NCI-H526 (cell line): ENCODE measurements at places on chromosomes 3 and 15.
A peak's percentile ranks its signal among the peaks of the same experiment; 100 is the strongest.

GRCh38 chr3:126036056-126036549 is 47.8 kb downstream of the SLC41A3 start:
- DNase-seq: no peak

DNA sequence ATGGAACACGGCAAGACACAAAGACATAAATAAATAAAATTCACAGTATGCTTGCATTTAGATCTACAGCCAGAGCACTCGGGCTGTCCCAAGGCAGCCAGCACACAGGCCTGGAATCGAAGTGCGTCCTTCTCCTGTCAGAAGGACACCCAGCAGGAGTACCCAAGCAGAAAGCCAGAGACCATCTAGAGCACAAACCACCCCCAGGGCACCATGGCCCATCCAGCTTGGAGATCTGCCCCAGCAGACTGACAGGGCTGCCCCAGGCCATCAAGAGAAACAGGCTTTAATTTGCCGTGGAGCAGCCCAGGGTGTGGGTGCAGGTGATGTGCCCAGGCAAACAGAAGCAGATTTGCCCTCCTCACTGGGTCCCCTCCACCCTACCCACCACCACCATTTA is 7.8 kb upstream of the SPATA12 start:
- DNase-seq: no peak

DNA sequence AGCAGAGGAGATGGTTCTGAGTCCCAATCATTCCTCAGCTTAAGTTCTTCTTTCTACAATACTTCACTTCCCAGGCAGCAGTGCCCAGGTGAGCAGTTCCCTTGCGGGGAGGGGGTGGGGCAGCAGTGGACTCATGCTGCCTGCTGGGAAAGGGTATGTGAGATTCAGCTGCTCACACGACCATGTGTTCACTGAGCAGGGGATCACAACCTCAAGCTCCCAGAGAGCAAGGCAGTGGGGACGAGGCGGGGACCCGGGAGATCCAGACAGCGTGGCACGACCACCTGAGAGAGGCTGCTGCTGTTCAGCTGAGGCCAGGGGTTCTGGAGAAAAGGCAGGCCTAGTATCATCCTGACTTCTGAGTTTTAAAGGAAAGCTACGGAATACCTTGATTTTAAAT is 166.6 kb downstream of the XXYLT1 start:
- DNase-seq: no peak

DNA sequence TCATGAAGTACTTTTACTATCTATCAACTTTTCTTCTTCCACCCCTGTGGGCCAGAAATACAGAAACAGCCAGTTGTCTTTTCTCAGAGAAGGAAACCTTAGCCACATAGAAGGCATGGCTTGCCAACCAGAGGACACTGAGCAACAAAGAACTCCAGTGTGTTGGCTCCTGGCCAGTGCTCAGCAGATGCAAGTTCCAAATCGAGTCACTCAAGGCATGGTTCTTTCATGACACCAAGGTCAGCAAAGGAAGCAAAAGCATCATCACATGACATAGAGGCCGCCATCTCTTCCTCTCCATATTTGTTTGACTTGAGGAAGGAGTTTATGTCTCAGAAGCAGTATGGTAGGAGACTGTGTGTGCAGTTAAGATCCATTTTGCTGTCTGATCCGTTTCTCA is 92.2 kb downstream of the MYLK start:
- no peak for DNase-seq

GRCh38 chr3:192207651-192208050 is 519.7 kb downstream of the FGF12 start:
- DNase-seq: no peak

- no peak for DNase-seq
Measured at GRCh38 chr15:99132122-99132521, 27.2 kb downstream of the SYNM start.

GRCh38 chr15:68791431-68792283 is 29.0 kb downstream of the ANP32A start:
- no peak for DNase-seq

GRCh38 chr15:74780523-74781430 is 1.1 kb upstream of the CSK start:
- no peak for DNase-seq

- no peak for DNase-seq
Measured at GRCh38 chr15:64697911-64698369, 77.4 kb downstream of the RBPMS2 start.

GRCh38 chr3:96294143-96294542 is 520.3 kb upstream of the EPHA6 start:
- DNase-seq: no peak

GRCh38 chr3:77835921-77836320 is 796.0 kb downstream of the ROBO2 start:
- no peak for DNase-seq

DNA sequence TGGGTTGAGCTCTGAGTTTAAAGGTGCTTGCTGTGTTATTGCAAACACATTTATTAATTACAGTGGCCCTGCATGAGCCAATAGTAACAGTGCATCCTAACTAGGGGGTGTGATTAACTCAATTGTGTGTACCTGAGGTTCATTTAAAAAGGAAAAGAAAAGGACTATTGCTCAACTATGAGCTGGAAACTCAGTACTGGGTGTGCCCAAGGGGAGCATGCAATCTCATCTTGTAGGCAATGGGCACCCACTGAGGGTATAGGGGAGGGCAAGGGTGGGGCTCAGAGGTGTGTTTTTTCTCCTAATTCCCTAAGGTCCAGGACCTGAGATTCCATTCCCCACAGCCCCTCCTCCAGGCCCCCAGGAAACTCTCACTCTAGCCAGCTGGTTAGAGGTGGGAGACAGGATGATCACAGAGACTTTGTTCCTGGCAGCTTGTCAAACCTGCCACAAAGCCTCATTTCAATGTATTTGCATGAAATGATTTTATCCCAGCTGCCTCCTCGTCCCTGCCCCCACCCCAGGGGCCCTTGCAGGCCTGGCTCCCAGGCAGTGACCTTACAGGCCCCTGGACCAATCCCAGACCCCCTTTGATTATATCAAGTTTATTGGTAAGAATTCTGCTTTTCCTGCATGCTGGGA is 220.7 kb downstream of the TBC1D2B start:
- peak; percentile 95 for DNase-seq

GRCh38 chr15:63057468-63058345 is 15.2 kb downstream of the TPM1 start:
- no peak for DNase-seq

GRCh38 chr3:70464465-70464864 is 152.0 kb upstream of the MDFIC2 start:
- DNase-seq: no peak

GRCh38 chr3:163384383-163384782 is 1693.9 kb downstream of the SI start:
- no peak for DNase-seq

- DNase-seq: no peak
Measured at GRCh38 chr3:39378088-39378487, 5.1 kb upstream of the SLC25A38 start.

- no peak for DNase-seq
Measured at GRCh38 chr3:5160940-5161858, 26.3 kb upstream of the EDEM1 start.

GRCh38 chr3:147237991-147238390 is 168.4 kb downstream of the ZIC4 start:
- no peak for DNase-seq

- DNase-seq: no peak
Measured at GRCh38 chr15:52097180-52097579, 15.4 kb downstream of the BCL2L10 start.

GRCh38 chr15:90530250-90531051 is 728 bp downstream of the CRTC3 start:
- peak; percentile 47 for DNase-seq

GRCh38 chr3:195384952-195385351 is 57.9 kb downstream of the ACAP2 start:
- no peak for DNase-seq

GRCh38 chr3:185558395-185558794 is 6.0 kb upstream of the LIPH start:
- no peak for DNase-seq

GRCh38 chr3:61666615-61667330 is 105.4 kb downstream of the PTPRG start:
- no peak for DNase-seq

GRCh38 chr3:155549087-155549486 is 195.8 kb downstream of the PLCH1 start:
- no peak for DNase-seq

DNA sequence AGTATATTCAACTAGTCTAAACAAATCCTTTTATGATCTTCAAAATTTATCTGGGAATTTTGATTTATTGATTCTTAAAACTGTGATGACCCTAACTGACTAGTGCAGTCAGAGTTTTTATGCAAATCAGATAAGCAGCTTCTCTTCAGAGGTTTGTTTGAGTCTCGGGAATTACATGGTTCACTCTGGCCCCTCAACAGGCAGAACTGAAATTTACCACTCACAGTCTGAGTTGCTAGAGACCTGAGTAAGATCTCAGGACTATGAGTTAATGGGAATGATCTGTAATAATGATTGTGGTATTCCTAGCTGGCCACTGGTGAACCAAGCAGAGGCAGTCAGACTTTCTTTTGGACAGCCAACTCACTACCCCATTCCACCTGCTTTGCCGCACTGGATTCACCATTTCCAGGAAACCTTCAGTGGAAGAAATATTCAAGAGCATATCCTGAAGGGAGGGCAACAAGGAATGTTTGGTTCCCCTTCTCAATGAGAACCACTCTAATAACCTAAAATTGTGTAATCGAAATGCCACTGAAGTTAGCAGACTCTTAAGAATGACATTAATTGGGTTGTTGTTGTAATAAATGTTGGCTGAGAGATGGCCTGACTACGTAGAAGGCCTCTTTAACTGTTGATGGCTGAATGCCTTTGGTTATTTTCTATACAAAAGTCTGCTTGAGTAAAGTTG is 11.5 kb upstream of the DNAJC13 start:
- DNase-seq: peak; percentile 11

GRCh38 chr3:82509951-82510603 is 748.6 kb upstream of the GBE1 start:
- no peak for DNase-seq

- no peak for DNase-seq
Measured at GRCh38 chr3:66673293-66673692, 172.5 kb upstream of the LRIG1 start.

DNA sequence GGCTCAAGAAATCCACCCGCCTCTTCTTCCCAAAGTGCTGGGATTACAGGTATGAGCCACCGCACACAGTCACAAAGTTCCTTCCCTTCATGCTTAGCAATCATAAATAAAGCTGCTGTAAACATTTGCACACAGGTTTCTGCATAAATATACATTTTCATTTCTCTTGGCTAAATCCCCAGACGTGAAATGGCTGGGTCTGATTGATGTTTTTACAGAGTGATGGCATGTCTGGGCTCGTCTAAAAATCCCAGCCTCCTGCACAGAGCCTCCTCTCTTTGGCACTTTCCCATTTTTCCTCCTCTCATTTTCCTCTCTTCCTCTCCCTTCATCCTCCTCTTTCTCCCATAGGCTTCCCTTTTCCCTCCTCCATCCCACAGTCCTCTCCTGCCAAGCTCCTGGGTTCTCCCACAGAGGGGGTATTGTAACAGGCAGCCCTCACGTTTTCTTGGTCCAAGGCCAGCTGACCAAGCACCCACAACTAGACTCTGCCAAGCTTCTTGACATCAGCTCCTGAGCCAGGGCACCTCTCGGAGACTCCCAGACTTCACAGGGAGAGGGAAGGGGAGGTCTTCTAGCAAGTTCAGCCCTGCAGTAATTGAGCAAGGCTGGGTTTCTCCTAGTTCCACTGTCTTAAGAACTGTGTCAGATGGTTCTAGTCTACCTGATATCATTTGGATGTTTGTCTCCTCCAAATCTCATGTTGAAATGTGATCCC is 10.5 kb upstream of the PLA2G4E start:
- DNase-seq: no peak

DNA sequence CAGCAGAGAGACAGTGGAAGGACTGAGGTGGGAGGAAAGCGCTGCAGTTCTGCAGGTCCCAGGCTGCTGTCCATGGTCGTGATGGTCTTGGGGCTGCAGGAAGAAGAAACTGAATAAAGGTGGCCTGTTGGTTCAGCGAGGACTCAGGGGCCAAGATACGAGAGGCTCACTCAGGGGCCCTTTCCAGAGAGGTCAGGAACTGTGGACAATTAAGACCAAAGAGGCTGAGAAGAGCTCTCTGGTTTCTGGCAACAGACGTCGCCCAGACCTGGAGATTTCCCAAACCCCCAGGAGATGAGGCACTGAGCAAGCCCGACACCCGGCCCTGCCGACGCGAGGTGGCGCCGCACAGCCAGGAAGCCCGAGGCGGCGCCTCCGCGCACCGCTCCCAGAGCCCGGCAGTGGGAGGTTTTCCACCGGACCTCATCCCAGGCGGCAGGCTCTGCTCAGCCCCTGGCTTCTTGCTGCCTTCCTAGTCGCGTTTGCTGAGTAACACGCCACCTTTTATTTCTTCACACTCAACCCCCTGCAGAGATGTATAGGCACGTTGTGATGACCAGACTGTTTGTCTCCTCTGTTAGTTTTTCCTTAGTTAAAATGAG is 56.4 kb upstream of the ARRDC4 start:
- DNase-seq: peak; percentile 88

DNA sequence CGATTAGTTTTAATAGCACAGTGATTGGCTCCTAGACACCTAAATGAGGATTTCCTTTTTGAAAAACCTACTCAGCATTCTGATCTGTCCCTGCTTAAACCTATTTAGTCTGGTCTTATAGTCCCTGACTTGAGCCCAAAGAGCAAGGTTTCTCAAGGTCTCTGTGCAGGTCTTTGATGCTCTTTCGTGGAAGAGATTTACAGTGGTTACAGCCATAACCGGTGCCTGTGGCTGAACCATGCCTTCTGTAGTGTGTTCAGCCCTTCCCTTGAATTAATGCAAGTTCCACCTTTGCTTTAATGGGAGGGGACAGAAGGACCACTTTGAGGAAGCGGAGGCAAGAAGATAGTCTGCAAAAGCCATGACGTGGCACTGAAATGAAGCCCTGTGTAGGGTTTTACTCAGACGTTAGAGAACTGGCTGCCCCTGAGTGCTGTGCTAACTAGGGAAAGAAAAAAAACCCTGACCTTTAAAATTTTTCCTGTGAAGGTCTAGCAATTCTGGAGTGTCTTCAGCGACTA is 43.0 kb downstream of the ZBTB38 start:
- no peak for DNase-seq

DNA sequence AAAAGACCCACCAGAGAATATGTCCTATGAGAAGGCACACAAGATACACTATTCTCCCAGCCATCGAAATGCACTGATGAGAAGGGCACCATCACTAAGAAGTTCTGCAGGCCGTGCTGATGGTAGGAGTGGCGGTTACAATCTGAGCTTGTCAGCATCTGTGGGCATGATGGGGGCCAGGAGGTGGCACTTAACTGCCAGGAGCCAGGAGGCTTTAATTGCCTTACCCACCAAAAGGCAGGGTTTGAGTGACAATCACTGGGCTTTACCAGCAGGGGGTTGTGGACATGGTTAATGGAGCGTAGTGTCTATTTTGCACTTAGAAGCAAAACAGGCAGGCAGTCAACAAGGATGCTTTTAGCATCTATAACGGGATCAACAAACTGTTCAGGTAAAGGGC is 16.0 kb upstream of the SQOR start:
- peak; percentile 45 for DNase-seq

- DNase-seq: no peak
Measured at GRCh38 chr3:58754074-58754473, 87.5 kb upstream of the FAM3D start.

DNA sequence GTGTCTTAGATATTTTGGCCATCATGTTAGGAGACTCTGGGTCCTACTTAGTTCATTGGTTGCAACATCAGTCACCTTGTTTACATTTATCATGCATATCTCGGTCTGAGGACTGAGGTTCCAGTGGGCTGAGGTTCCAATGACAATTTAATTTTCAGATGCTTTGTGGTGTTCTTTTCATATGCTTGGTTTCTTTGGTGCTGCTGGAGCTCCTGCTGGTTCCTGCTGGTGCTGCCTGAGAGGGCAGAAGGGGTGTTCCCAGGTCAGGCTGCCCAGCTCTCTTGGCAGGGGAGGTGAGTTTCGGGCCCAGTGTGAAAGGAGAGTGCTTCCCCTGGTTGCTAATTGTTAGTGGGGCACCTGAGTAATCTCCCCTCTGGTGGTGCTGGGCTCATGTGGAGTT is 6.9 kb upstream of the KLHL40 start:
- no peak for DNase-seq
